ENCODE measurements at places on chromosomes 3 and 15. TPM values are rescaled to one million over a fixed set of nuclear protein-coding genes. Genes with fewer than 3 reads are reported as not detected.

GRCh38 chr3:73695841-73696240, 71.1 kb upstream of the PDZRN3 start:
- no peaks in the 10 kb centered on the region for H3K27me3 ChIP-seq
- no peaks in the 10 kb centered on the region for H3K36me3 ChIP-seq
- peaks cover 15% of the 10 kb centered on the region for H3K4me1 ChIP-seq

DNA sequence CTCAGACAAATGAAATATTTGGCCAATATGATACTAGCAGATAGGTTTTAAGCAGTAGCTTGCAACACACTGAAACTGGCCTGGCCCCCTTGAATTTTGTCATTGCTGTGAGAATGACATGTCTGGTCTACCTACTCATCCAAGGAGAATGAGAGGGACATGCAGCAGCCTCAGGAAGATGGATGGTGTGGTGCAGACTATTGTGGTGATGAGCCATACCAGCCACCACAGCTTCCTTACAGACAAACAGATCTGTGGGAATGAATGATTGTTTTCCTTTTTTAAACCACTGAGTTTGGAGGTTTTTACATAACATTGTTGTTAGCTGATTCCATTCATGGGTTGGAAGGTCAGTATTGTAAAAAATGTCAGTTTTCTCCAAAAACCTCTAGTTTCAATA, 133.7 kb upstream of the POU1F1 start:
- H3K4me1 ChIP-seq, result no peaks in the 10 kb centered on the region
- no peak for DNase-seq
- H3K27me3 ChIP-seq, result no peaks in the 10 kb centered on the region
- no peaks in the 10 kb centered on the region for H3K36me3 ChIP-seq
- H3K4me3 ChIP-seq, result no peak overlapping the region

The SAMMSON gene
- total RNA-seq, result not detected

DNA sequence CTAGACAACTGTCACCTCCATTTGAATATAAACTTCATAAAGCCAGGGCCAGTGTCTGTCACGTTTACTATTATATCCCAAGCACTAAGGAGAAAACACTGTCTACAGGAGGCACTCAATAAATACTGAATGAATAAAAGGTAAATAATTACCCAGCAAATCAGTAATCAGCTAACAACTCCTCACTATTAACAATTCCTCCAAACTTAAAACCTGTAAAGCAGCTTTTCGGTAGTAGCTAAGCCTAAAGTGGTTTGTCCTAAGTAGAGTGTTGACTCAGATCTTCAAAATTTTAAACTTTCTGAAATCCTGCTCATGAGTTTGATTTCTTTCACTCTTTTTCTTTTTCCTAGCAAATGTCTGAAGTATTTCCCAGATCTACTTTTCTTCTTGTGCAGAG, 39.9 kb downstream of the C3orf80 start:
- no peaks in the 10 kb centered on the region for H3K4me1 ChIP-seq
- H3K4me3 ChIP-seq, result no peak overlapping the region

The ATP13A5 gene
- total RNA-seq, result 9.8 TPM

GRCh38 chr3:129054605-129055104, 5.9 kb upstream of the GP9 start:
- DNase-seq, result no peak
- H3K4me1 ChIP-seq, result peaks cover 26% of the 10 kb centered on the region
- no peaks in the 10 kb centered on the region for H3K27me3 ChIP-seq
- H3K27ac ChIP-seq, result no peak overlapping the region

DNA sequence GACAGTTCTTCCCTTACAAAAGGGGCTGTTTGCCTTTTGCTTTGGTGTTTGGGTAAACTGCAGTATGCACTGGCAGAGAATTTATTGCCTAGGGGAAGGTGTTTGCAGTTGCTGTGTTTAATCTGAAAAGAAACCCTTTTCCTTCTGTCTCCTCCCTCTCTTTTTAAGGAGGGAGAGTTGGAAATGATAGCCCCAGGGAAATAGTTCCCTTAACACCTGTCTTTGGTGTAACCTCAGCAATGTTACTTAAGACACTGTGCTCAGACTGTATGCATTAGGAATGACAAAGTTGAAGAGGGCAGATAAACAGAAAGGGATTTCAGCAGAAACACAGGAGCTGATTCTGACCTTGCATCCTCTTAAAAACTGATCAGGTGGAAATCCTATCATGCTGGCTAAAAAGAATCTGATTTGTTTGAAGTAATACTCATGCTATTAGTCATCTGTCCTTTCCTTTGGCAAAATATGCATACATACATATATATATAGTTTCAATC, 125.4 kb downstream of the TP63 start:
- H3K4me3 ChIP-seq, result no peak overlapping the region
- no peak overlapping the region for H3K27ac ChIP-seq
- H3K36me3 ChIP-seq, result no peaks in the 10 kb centered on the region
- no peaks in the 10 kb centered on the region for H3K27me3 ChIP-seq
- no peak for DNase-seq
- no peaks in the 10 kb centered on the region for H3K4me1 ChIP-seq

- no peak overlapping the region for H3K4me3 ChIP-seq
- no peaks in the 10 kb centered on the region for H3K36me3 ChIP-seq
- H3K4me1 ChIP-seq, result no peaks in the 10 kb centered on the region
These were observed 76.7 kb downstream of the SCN10A start for GRCh38 chr3:38739396-38739689.

The CD96 gene
- not detected for total RNA-seq

- no peaks in the 10 kb centered on the region for H3K27me3 ChIP-seq
- no peak overlapping the region for H3K27ac ChIP-seq
- no peaks in the 10 kb centered on the region for H3K36me3 ChIP-seq
- no peak for DNase-seq
These were observed 25.7 kb downstream of the LIPC start for GRCh38 chr15:58457466-58457965.

The THSD4 gene
- 16.6 TPM for total RNA-seq

DNA sequence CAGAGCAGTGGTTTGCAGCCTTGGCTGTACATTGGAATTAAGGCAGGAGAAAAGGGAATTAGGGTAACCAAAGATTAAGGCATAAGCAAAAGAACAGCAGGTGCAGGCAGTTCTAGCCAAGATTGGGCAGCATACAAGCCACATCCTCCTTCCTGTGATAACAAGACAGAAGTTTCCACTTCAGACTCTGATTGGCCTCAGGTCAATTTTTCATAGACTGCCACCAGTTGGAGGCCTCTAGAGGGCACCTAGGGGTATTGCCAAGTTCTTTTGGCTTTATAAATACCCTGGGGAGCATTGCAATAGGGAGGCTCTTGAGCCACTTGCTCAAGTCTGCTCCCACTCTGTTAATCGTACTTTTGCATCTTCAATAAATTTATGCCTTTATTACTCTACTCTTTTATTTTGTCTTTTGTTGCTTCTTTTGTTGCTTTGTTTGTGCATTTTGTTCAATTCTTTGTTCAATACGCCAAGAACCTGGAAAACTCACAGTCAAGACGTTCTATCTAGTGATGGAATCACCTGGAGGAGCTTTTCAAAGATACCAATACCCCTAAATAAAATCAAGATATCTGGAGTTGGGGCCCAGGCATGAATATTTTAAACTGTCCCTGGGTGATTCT, 32.2 kb upstream of the FMN1 start:
- H3K27me3 ChIP-seq, result no peaks in the 10 kb centered on the region
- H3K4me1 ChIP-seq, result peaks cover 4% of the 10 kb centered on the region
- no peak overlapping the region for H3K4me3 ChIP-seq
- DNase-seq, result no peak
- no peak overlapping the region for H3K27ac ChIP-seq

The SLC9A9 gene
- 27.4 TPM for total RNA-seq

DNA sequence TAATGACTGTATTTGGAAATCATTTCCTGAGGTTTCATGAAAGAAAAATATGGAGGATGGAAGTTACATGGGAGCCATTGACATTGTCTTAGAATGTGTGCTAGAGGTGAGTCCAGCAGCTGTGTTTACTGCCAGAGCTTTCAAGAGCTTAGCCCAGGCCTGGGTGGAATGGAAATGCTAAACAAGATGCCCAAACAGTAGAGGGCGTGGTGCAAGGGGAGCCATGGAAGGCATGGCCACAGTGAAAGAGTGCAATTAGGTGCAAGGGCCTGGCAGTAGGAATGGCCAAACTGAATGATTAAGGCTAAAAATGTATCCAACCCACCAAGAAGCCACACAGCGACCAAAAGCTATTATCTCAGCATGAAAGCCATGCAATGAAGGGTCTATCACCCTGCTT, 257.7 kb upstream of the NR2F2 start:
- H3K4me3 ChIP-seq, result no peak overlapping the region
- H3K27ac ChIP-seq, result no peak overlapping the region
- H3K4me1 ChIP-seq, result no peaks in the 10 kb centered on the region
- no peaks in the 10 kb centered on the region for H3K27me3 ChIP-seq

DNA sequence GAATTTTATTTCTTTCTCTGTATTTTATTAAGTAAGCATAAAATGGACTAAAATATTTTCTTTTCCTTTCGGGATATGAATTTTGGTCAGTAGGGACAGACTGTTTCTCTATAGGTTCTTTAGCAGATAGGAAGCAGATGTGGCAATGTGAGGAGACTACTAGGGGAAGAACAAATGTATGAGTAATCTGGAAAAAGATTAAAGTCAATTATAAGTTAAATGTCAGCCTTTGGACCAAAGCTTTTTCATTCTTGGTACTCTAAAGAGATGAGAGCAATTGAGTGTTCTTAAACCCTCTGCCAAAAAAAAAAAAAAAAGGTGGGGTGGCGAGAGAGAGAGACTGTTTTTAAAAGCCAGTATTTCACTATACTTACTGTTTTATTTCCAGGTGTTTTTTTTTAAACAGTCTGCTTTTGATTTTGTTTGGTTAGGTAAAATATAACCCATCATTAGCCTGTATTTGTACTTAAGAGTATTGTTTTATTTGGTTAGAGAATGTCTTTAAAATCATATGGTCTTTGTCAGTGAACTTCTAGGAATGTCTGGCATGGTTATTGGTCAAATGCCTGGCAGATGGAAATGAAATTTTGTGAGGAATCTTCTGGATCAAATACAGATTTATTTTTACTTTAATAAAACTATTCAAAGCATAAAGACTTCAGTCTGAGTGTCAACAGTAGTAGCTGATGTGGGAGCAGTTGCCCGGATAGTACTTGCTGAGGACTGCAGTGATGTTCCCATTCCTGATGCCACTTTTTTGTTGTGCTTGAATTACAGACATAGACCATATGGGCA, 63.8 kb downstream of the LRRC49 start:
- H3K27ac ChIP-seq, result no peak overlapping the region
- no peaks in the 10 kb centered on the region for H3K36me3 ChIP-seq
- no peaks in the 10 kb centered on the region for H3K4me1 ChIP-seq
- H3K27me3 ChIP-seq, result no peaks in the 10 kb centered on the region

The WDR72 gene
- total RNA-seq, result 5.3 TPM

DNA sequence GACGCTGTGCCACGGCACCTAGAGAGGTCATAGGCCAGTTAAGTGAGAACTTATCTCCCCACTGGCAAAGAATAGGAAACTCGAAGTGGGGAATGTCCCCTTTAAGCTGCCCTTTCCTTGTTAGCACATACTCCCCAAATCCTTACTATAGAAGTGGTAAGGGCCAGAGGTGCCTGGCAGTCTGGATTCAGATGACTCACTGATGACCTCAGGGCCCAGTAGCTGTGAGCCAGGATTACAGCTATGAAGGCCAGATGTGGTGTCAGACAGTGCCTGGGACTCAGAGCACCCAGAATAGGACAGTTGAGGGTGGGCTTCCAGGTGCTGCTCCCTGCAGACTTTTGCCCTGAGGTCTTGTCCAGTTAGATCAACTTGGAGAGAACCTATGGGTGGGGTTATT, 37.7 kb downstream of the PDIA5 start:
- H3K27ac ChIP-seq, result no peak overlapping the region
- no peaks in the 10 kb centered on the region for H3K4me1 ChIP-seq
- no peak overlapping the region for H3K4me3 ChIP-seq
- H3K27me3 ChIP-seq, result no peaks in the 10 kb centered on the region
- DNase-seq, result no peak

- no peaks in the 10 kb centered on the region for H3K36me3 ChIP-seq
- no peak overlapping the region for H3K4me3 ChIP-seq
- H3K27me3 ChIP-seq, result no peaks in the 10 kb centered on the region
- DNase-seq, result no peak
These were observed 276.1 kb downstream of the AGBL1 start for GRCh38 chr15:86355801-86356200.

The UBR1 gene
- total RNA-seq, result 14.0 TPM

DNA sequence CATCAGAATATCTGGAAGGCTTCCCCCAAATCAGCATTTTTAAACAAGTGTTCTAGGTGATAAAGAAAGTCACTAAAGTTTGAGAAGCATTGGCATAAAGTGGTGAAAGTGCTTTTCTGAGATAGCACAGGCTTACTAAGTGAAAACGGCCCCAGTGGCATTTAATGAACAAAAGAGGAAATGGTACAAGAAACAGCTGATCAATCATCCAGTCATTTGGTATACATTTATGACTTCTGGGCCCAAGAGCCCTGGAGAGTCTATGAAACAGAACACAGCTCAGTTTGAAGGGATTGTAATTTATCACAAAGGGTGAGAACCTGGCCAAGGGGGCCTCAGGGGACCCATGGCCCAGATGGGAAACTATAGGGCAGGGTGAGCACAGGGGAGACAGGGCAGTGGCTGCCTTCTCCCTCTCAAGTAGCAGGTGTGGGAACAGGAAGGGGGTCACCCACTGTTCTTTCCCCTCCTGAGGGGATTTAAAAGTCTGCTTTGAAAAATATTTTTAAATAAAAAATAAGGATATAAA, 265.5 kb upstream of the ROPN1 start:
- peaks cover 49% of the 10 kb centered on the region for H3K4me1 ChIP-seq
- H3K27me3 ChIP-seq, result no peaks in the 10 kb centered on the region
- no peak overlapping the region for H3K4me3 ChIP-seq
- H3K27ac ChIP-seq, result no peak overlapping the region

DNA sequence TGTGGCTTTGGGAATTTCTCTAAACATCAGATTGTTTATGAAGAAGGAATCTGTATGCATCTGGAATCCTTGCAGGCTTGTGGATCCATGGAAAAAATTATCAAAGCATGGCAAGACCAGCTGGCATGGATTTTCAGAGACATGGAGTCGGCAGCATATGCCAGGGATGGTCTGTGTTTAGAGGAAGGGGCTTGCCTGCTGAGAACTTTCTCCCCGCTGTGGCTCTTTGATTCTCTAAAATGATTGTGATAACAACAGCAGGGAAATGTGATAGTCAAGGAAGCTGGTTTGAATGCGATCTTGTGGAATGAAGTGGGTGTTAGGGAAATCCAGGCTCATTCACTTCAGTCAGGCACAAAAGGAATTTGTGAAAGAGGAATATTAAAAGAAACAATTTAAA, 245.7 kb upstream of the THRB start:
- DNase-seq, result no peak
- H3K4me1 ChIP-seq, result no peaks in the 10 kb centered on the region
- H3K27ac ChIP-seq, result no peak overlapping the region
- no peaks in the 10 kb centered on the region for H3K36me3 ChIP-seq
- H3K27me3 ChIP-seq, result no peaks in the 10 kb centered on the region

Data from suprapubic skin (tissue), 4 donors.